ENCODE measurements at places on chromosomes 2 and 18. TPM values are rescaled to one million over a fixed set of nuclear protein-coding genes. Genes with fewer than 3 reads are reported as not detected.

CHRND gene
- not detected for total RNA-seq

MYO5B gene
- 10.0 TPM for total RNA-seq

ELAC1 gene
- total RNA-seq = 4.8 TPM

GALNT13 gene
- total RNA-seq = 9.9 TPM

CD8B2 gene
- total RNA-seq = not detected

SLC9A2 gene
- total RNA-seq = 3.4 TPM

KIF5C gene
- total RNA-seq = 0.43 TPM

TEX51 gene
- not detected for total RNA-seq

ASXL3 gene
- not detected for total RNA-seq

CUL3 gene
- total RNA-seq = 69.1 TPM

UGT1A5 gene
- not detected for total RNA-seq

SETBP1 gene
- total RNA-seq = 0.51 TPM

REG3G gene
- total RNA-seq = not detected

RAPH1 gene
- total RNA-seq = 6.4 TPM

PROM2 gene
- total RNA-seq = 0.06 TPM

DRC1 gene
- total RNA-seq = 0.31 TPM

SP5 gene
- total RNA-seq = not detected

PLEKHA3 gene
- total RNA-seq = 20.1 TPM

COL3A1 gene
- total RNA-seq = 0.27 TPM
